ENCODE measurements at places on chromosomes 5 and 9.

- DNase-seq: no peak
These were observed 107.5 kb upstream of the FBN2 start for GRCh38 chr5:128645581-128645980.

GRCh38 chr5:137316346-137316736 lies 182.8 kb downstream of the SPOCK1 start:
- no peak for DNase-seq

DNA sequence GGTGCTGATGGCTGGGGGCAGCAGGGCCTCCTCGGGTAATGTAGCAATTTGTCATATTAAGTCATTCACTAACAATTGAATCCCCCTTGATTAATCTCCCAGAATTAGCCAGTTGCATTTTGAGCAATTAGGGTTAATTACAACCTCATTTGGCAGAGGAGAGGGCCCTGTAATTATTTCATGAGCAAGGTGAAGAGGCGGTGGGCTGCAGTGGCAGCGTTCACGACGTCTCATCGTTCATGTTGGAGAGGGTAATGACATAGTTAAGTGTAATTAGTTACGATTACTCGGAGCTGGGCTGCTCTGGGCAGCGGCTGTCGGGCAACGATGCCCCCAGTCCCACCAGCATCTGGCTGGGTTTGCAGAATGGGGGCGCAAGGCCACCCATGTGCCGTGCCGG lies 46.0 kb downstream of the NEK6 start:
- DNase-seq: no peak

GRCh38 chr9:4243113-4243512 lies 56.8 kb downstream of the GLIS3 start:
- DNase-seq: no peak

DNA sequence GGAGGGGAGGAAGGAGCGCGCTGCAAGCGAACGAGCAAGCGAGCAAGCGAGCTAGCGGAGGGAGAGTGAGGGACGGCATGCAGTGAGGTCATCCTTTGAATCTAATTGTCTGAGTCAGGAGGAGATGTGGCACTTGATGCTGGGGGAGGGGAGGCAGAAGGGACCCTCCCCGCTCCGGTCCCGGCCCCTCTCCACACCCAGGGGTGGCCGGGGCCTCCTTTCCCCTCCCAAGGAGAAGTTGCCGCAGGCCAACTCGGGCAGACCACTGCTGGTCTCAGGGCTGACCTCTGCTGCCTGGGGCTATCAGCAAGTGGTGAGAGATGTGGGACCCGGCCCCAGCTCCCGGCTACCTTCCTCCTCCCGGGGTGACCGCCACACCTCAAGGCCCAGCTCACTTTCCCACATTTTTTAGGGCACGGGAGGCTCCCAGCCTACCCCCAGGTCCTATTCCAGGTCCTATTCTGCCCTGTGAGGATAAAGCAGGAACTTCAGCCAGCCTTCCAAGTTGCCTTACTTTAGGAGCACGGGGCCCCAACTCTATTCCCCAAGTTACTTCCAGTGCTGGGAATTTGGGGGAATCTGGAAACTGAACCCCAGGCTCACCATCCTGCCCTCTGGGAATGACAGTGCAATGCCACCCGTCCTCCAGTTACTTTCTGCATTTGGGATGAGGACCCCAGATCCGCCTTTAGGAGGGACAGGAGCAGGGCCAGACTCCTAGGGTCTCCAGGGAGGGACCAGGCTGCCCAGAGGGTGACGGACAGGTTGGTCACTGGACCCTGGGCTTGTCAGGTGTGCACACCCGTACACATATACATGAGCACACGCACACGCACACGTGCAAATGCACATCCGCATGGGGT lies 11.1 kb downstream of the CNTFR start:
- DNase-seq: no peak

- DNase-seq: no peak
These were observed 222.3 kb downstream of the ARL15 start for GRCh38 chr5:54088081-54088480.

GRCh38 chr9:89654025-89654662 lies 49.3 kb downstream of the GADD45G start:
- DNase-seq: no peak

- DNase-seq: no peak
These were observed 25.1 kb upstream of the SHB start for GRCh38 chr9:38094165-38094564.

- no peak for DNase-seq
These were observed 35.3 kb upstream of the HSPA9 start for GRCh38 chr5:138610415-138610917.

GRCh38 chr9:91886414-91887076 lies 63.5 kb downstream of the ROR2 start:
- DNase-seq: no peak

DNA sequence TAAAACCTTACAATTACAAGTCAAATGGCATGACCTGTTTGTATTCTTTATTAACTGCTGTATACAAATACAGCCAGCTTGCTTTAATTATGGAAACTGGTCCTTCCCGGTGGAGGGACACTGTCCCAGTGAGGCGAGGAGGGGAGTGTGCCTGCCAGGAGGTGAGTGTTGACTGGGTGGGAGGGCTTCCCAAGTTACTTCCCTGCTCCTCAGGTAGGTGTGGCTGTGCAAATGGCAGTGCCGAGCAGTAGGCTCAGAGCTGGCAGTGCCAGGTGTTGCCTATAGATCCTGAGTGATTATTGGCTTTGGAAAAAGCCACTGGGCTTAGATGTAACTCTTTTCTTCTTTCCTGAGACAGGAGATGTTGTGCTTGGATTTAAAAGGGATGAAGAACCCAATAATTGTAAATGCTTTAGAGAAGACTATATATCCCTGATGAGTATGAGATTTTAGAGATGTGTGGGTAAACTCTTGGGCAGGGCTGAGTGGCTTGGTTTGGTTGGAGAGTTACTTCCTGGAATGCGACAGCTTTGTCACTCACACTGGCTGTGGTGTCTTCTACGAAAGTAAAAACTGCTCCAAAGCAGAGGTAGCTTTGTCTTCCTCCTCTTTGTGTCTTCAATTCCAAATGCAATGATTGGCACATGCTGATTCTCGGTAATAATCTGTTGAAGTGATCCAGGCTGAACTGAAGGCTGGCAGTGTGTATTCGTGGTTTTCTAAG lies 43.7 kb downstream of the GLRX start:
- DNase-seq: no peak

DNA sequence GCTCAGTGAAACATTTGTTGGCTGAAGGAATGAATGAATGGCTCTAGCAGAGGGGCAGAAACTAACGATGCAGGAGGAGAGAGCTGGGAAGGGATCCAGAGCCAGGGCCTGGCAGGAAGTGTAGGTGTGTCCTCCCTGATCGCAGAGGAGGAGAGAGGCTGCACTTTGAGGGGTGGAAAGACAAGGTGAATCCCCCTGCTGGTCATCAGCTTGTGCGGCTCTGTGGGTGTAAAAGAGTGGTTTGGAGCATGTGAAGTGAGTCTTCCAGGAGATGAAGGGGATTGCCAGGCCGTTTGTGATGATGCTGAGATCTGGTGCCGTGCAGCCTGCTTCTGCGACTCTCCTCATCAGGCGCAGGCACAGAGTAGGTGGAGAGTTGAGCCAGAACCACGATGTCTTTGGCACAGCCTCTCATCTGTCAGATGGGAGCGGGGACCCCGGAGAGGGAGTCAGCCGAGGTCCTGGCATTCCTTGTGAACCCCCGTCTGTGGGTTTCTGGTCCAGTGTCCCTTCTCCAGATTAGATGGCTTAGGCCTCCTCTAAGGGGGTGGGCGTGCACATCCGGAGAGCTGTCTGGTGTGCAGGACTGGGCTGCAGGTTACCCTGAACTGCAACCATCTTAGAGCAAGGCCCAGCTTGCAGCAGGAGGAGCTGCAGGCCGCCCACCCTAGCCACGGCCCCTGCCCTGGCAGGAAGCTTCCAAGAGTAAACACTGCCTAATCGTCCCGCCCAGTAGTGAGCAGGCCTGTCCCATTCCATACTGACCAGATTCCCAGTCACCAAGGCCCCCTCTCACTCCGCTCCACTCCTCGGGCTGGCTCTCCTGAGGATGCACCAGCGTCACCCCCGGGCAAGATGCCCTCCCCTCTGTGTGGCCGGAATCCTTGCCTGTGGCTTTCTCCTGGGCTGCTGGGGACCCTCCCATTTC lies at the start of gene ADAMTS13:
Gene ADAMTS13 (plus strand): TSS at position 753 of the 928 bp plus-strand sequence. CDS start 77 bp downstream, at position 830.
- DNase-seq: no peak

DNA sequence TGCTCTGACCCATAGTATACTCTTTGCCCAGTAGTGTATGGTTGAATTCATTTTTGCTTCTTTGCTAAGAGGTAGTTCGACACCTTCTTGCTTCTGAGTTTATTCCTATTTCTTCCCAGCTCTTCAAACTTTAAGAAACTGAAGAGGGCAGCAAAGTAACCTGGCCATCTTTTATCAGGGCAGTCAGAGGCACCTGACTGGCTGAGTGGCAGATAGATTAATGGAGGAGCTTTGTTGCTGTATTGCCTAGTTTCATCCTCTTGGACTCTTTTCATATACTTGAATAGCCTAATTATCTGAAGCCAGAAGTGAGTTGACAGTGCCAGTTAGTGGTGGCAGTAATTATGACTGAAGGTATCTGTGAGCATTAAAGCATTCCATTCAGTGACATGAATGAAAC lies 82.5 kb downstream of the UHRF2 start:
- peak; percentile 36 for DNase-seq

Data from large intestine (tissue), 12 donors.